HuH-7.5 (cell line): ENCODE measurements at places on chromosomes 2 and 18.

- no peak for DNase-seq
Measured at GRCh38 chr2:232838406-232838874, 31.6 kb upstream of the SNORC start.

- no peak for DNase-seq
Measured at GRCh38 chr2:238055841-238056240, 5.0 kb upstream of the SCLY start.

DNA sequence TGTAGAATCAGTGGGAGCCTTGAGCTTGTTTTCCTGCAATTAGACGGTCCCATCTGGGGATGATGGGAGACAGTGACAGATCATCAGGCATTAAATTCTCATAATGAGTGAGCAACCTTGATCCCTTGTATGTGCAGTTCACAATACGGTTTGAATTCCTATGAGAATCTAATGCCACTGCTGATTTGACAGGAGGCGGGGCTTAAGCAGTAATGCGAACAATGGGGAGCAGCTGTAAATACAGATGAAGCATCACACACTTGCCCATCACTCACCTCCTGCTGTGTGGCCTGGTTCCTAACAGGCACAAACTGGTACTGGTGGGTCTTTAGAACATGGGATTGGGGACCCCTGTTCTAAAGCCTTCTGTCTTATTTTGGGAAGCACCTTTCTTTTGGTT is 17.9 kb upstream of the NYAP2 start:
- no peak for DNase-seq

DNA sequence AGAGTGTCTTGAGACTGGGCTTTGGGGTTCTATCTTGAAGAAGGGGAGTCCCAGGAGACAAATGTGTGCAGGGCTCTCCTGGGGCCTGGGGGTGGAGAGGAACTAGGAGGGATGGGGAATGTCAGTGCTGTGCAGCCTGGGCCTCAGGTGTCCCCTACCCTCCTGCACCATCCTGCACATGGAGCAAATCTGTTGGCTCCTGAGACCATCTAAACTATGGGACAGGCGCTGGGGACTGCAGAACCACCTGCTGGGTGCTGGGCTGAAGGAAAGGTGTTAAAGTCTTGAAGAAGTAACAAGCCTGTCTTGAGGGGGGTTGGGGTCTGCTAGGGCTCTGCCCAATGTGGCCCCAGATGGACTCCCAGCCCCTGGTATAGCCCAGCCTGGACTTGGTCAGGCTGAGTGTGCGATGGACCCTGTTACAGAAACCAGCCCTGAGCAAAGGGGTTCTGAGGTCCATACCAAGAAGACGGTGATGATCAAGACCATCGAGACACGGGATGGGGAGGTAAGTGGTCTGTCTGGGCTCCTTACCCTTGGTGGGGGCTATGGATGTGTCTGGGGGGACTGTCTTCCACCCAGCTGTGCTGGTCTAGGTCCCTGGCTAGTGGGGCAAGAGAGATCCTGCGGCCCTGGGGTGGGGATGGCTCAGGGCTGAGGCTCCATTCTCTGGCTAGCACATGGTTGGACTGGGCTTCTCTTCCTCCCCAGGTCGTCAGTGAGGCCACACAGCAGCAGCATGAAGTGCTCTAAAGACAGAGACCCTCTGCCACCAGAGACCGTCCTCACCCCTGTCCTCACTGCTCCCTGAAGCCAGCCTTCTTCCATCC is 7.3 kb downstream of the DES start:
- no peak for DNase-seq

DNA sequence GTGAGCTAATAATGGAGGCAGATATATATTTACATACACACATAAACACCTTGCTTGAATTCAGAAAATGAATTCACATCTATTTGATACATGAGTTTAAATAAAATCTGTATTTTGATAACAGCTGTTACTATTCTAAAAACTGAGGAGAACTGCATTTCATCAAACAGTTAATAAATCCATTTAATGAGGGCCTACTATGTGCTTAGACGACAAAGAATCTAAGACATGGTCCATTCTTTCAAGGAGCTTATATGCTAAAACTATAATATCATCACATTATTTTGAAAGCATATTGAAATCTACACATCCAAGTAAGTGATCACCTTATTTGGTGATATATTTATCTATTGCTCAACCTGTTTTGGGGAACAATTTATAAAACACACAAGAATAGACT is 90.8 kb upstream of the ZFP36L2 start:
- no peak for DNase-seq

DNA sequence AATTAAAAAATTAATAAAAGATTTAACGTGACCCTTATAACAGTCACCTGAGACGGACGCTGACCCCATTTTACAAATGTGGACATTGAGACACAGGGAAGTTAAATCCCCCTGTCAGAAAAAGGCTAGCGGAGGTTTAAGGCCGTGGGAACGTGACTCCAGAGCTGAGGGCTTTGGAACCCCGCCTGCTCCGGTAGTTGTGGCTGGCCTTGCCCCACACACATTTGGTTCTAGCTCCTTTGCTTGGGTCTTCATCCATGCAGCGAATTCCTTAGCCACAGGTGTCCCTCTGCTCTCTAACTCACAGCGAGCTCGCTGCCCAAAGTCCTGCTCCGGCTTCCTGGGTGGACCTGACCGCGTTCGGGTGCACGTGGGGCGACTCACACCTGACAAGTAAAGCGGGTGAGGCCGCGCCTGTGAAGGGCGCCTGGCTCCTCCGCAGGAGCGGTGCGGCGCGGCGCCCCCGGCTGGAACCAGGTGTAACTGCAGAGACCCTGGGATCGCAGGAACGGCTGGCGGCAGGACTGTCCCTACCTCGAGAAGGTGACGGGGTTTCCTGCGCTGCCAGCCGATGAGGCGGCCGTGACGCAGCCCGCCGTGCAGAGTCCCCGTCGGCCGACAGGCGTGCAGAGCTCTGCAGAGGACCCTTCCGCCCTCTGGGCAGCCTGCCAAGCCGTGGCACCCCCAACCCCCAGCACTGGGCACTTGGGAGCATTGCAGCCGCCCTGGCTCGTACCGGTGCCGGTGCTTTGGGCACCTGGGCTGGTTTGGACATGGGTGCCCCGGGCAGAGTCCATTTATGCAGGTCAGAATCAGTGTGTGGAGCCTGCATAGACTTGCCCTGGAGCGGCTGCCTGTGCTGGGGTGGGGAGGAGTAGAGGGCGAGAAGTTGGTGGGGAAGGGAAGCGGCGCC is 2.4 kb upstream of the PROC start:
- no peak for DNase-seq

GRCh38 chr18:63155169-63155852 is 164.3 kb downstream of the BCL2 start:
- peak; percentile 32 for DNase-seq

DNA sequence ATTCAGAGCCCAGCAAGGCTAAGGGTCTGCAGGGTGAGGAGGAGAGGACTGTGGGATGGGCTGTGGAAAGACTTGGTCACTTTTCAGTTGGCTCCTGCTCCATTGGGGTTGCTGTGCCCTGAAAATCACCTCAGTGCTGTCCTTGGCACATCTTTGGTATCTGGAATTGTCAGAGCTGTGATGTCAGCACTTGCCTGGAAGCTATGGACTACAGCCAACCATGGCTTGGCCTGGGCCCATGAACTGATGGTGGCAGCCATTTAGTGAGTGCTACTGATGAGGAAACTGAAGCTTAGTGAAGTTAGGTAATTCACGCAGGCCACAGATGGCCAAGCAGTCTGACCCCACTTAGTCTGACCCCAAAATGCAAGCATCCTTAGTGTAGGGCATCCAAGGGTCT is 121.8 kb upstream of the SERPINE2 start:
- no peak for DNase-seq

- no peak for DNase-seq
Measured at GRCh38 chr18:24766376-24766775, 305.9 kb downstream of the HRH4 start.
